Large intestine (tissue), 12 donors: ENCODE measurements at places on chromosomes 6 and 20. TPM values are rescaled to one million over a fixed set of nuclear protein-coding genes. Genes with fewer than 3 reads are reported as not detected.

The GRM4 gene
- polyA plus RNA-seq: 0.46 TPM

The BTN1A1 gene
- 0.22 TPM for polyA plus RNA-seq

The SMLR1 gene
- polyA plus RNA-seq: 48.7 TPM

The CLIC5 gene
- 111 TPM for polyA plus RNA-seq

DNA sequence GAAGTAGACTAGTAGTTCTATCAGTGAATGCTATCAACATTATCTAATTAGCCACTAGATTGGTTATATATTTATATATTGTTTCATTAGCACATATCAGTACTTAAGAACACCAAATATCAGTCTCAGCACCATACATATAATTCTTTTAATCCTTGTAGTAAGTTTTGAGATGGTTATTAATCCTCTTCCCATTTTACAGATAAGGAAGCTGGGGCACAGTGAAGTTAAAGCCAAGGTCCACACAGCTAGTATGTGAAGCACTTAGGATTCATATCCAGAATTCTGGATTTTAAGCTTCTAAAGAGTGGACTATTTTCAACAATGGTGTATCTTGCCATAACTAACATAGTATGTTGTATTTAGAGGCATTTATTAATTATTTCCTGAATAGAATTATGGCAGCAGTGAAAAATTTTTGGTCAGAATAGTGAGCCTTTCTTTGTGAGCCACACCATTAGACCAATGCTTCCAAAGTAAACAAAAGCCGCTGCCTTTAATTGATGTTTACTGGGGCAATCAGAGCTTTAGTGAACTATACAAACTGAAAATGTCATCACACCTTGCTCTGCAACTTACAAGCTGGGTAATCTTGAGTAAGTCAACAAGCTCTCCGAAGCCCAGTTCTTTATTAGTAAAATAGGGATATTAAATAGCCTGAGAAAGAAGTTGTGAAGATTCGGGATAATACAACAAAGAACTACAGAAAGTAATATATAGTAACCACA lies 41.9 kb upstream of the HBS1L start:
- DNase-seq: no peak

GRCh38 chr6:146895772-146896061 lies 296.9 kb downstream of the ADGB start:
- DNase-seq: no peak

DNA sequence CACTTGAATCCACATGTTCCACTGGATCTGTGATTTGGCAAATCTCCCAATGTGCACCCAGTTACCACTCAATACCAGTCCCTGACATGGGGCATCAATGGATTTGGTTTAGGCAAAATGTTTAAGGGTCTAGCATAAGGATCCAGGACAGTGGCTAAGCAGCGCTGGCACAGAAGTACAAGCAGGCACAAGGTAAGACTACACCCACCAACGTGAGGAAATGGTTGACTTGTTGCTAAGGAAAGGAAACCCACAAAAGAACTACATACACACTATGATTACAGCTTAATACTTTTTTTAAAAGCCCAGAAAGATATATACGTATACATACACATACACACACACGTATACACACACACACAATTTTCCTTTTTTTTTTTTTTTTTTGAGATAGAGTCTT lies 79.0 kb downstream of the DNAAF9 start:
- no peak for DNase-seq

- no peak for DNase-seq
Observed at GRCh38 chr6:81682235-81682795, 70.2 kb downstream of the TENT5A start.

DNA sequence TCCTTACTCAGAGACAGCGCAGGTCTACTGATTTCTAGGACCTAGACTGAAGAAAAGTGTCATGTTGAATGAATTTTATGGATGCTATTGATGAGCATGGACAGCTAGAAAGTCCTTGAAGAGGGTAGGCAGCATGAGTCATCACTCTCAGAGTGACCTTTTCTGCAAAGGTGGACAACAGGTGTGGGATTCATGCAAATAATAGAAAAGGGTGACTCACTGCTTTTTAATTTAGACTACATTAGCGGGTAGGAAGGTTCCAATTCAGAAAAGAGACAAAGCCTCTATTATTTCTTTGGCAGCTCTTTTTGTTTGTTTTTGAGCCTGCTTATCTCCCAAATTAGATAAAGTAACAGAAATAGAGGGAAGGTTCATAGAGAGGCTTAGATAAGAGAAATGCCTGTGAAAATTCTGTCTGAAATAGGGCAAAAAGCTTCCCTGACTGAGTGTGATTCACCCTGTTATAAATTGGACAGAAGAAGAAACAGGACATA lies 191.4 kb downstream of the TENT5A start:
- DNase-seq: peak; percentile 11

DNA sequence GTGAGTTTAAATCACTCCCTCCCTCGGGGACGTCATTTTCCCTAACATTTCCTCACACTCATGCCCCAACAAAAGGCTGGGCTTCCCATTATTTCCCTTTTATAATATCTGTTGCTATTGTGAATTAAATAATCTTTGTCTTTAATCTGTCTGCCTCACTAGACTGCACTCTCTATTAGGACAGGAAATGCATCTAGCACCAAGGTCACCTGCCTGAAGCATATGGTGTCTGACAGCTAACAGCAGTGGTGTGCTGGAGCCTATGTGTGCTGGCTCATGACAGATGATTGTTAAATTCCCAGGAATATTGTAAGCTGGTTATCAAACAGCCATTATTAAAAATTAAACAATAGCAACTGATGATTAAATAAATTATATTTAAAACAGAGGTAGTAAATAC lies 237.0 kb upstream of the CEP162 start:
- no peak for DNase-seq

- DNase-seq: no peak
Observed at GRCh38 chr6:159934181-159934580, 34.7 kb upstream of the IGF2R start.

DNA sequence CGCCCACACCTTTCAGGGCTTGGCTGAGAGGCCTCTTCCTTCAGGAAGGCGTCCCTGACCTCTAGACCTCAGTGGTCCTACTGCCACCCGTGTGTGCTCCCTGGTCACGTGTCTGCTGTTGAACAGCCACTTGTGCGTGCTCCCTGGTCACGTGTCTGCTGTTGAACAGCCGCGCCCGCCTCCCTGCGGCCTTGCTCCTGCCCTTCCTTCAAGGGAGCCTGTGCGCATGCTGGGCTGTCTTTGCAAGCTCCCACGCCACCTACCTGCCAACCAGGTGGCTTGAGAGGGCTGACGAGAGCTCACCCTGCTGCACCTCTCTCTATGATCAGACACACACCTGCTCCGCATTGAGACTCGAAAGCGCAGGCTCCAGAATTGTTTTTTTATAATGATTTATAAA lies 179.3 kb downstream of the BMP7 start:
- no peak for DNase-seq

GRCh38 chr20:16729080-16729479 lies 746 bp upstream of the SNRPB2 start:
- DNase-seq: no peak

DNA sequence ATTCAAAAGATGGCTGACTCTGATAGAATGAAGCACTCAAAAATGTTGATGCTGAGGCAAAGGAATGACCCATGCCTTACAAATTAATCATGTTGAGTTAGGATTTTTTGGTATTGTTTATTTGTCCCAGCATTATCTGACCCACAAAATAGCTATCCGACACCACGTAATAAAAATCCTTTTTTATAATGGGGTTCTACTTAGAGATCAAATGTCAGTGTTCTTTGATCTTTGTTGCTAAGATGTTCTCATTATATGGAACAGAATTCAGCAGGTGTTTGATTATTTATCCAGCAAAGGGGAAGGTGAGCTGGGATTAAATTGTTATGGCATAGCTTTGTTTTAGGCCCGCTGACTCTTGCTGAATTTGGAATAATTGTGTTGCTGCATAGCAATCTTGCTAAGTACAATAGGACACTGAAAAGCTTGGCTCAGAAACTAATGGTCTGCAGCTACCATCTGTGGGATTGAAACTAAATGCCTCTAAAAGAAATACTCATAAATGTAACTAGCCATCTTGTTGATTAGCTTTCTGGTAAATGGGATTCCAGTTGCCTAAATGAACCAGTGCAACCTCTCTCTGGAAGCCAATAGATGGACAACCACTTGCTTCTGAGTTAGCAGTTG lies 180.2 kb upstream of the HDAC2 start:
- no peak for DNase-seq

DNA sequence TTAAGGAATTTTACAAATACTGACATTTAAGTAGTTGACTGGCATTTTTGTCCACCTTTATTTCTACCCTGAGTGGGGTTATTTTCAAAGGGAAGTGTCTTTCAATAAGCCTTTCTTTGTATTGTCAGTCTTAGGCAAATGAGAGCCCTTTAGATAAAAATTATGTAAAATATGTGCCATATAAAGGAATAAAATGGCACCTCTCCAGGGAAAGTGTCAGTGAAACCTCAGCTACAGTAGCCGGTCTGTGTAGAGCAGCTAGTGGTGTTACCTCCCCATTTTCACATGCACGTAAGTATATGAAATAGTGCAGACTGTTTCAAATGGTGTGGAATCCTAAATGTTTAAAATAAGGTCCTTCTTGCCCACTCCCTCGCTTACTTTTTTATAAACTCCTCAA lies 5.0 kb downstream of the FAM217B start:
- DNase-seq: no peak

- no peak for DNase-seq
Observed at GRCh38 chr6:16129623-16130401, 926 bp downstream of the MYLIP start.

GRCh38 chr6:147479857-147480256 lies 28.6 kb upstream of the SAMD5 start:
- no peak for DNase-seq

DNA sequence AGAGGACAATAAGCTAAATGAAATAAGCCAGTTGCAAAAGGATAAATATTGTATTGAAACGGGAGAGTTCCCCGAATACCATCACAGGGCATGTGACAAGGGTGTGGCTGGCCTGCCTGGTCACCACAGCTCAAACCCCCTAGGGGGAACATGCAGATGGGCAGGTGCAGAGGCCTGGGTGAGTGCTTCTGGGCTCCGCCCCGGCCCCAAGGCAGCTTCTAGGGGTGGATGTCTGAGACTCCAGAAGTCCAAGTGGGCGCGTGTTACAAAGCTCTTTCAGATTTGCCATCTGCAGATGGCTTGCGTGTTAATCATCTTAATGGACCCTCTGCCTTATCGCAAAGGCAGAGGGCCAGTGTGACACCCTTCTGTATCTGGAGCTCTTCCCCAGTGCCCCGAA lies 559.2 kb upstream of the IMPG1 start:
- DNase-seq: no peak

GRCh38 chr20:56755201-56755600 lies 126.1 kb downstream of the TFAP2C start:
- DNase-seq: no peak

- DNase-seq: no peak
Observed at GRCh38 chr6:128310451-128310850, 209.9 kb downstream of the PTPRK start.
